HT1080 (cell line): ENCODE measurements at places on chromosomes 3 and 15. TPM values are rescaled to one million over a fixed set of nuclear protein-coding genes. Genes with fewer than 3 reads are reported as not detected.
A peak's percentile ranks its signal among the peaks of the same experiment; 100 is the strongest.

Gene A4GNT
- not detected in 2 replicates for total RNA-seq

- DNase-seq = peak; percentile 61
Measured at GRCh38 chr3:45760878-45761711, 35.2 kb downstream of the SLC6A20 start.

- DNase-seq = no peak
Measured at GRCh38 chr3:20222274-20222673, 36.3 kb upstream of the SGO1 start.

DNA sequence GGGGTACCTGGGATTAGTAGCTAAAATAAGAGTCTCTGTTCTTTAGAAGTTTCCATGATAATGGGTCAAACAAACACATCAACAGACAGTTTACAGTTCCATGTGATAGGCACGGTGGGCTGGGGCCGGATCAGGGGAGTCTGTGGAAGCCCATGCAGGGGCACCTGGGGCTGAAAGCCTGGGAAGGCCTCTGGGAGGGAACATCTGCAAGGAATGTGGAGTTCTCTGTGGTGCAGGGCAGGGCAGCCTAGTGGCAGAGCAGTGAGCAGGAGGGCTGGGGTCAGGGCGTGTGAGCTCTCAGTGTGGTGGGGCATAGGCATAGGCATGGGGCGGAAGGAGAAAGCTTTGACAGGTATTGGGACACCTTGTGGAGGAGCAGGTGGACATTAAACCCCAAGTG is 207.7 kb upstream of the TRIM42 start:
- no peak for DNase-seq

GRCh38 chr3:10602769-10603768 is 97.7 kb upstream of the ATP2B2 start:
- no peak for DNase-seq

GRCh38 chr15:29736744-29737020 is 85.6 kb downstream of the TJP1 start:
- DNase-seq = peak; percentile 81
